Activated naive CD8-positive, alpha-beta T cell treated with anti-CD3 and anti-CD28 coated beads, Interleukin-2, amount 10 ng/mL, durations not matched to agents 7 days and 5 days (primary cell): ENCODE measurements at places on chromosomes 6 and 20. TPM values are rescaled to one million over a fixed set of nuclear protein-coding genes. Genes with fewer than 3 reads are reported as not detected.

Gene EDN3
- 0.39 TPM for total RNA-seq

Gene SPO11
- not detected for total RNA-seq

DNA sequence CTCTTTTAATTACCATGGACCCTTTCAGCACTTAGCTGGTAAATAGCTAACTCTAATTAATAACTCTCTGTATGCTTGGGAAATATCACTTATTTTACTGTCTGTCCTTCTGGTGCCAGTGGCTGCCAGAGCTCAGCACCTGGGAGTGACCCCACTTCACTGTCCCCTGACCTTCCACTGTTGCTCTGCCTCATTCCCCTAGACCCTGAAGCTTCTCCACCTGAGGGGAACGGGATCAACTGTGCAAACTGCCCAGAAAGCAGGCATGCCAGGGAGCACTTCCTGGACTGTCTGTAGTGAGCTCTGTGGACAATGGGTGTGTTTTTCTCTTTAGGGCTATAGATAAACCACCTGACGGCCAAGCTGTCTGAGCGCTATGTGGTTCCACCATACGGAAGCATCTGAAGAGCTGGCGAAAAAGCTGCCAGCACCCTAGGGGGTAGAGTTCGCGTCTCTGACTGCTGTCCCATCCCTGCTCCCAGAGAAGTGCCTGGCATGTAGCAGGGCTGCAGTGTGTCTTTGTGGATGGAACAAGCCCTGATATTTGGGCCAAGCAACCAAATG, 106.3 kb upstream of the FOXA2 start:
- DNase-seq: no peak

- no peak for DNase-seq
Measured at GRCh38 chr20:18403269-18403668, 63.6 kb downstream of the DZANK1 start.

DNA sequence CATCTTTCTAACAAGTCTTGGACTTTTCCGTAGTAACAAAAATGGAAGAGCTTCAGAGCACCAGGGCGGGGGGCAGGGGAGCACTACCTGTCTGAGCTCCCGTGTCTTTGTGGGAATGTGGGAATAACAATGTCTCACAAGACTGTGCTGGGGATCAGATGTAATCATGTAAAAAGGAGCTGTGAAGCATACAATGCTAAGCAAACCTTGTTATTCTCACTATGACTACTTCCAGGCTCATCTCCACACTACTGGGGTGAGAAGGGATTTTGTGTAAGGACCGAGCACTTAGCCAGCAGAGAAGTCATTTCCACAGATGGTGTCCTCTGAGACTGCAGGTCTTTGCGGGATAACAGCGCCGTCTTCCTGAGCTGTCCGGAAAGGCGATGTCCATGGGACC, 27.1 kb downstream of the PRR18 start:
- no peak for DNase-seq

Gene NKAPL
- total RNA-seq: not detected

GRCh38 chr20:62025832-62026563, 39.7 kb downstream of the TAF4 start:
- no peak for DNase-seq

GRCh38 chr6:44058617-44059358, 68.5 kb downstream of the MRPL14 start:
- DNase-seq: no peak

GRCh38 chr6:44390158-44390683, 2.7 kb downstream of the CDC5L start:
- no peak for DNase-seq

DNA sequence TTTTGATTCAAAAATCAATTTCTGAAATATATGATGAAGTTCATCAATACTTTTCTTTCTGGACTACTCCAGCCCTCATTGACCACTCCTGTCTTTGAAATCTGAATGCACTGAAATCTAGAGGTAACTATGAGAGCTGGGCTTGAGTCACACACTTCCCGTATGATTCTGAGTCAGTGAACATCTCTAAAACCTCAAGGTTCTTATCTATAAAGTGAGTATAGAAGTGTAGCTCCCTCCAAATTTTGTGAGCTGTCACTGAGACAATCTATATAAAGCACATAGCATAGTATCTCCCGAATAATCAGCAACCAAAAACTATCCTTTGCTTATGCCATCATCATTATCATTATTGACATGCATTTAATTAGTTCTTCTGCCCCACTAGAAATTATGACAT, 182.4 kb downstream of the TSHZ2 start:
- no peak for DNase-seq

- no peak for DNase-seq
Measured at GRCh38 chr6:39416728-39417127, 94.2 kb upstream of the KCNK16 start.

DNA sequence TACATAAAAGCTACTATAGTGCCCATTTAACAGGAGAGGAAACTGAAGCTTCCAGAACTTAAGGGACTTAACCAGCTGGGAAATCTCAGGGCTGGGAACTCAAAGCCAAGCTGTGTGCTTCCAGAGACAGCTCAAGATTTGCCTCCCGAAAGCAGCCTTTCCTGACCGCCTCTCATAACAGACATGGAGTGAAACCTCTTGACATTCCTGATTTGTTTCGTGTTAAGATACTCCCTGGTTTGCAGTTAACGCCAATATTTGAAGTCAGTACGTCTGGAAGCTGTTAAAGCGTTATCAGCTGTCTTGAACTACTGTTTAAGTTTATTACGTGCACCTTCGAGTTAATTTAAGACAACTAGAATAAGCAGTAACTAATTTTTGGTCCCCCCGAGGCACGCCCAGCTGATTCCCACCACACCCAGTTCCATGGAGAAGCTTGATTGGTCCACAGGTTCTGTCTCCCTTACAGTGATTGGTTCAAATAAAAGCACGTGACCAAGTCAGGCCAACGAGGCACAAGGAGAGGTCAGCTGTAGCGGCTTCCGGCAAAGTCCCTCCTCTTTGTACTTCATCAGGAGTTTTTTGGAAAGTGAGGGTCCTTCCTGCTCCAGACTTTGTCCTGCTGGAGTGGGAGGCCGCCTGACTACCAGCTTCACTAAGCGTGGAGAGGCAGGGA, 8.9 kb upstream of the TCP11 start:
- no peak for DNase-seq

Gene RIPOR3
- not detected for total RNA-seq

GRCh38 chr20:48716541-48716940, 111.3 kb downstream of the PREX1 start:
- DNase-seq: peak; percentile 37

Gene VSX1
- not detected for total RNA-seq

DNA sequence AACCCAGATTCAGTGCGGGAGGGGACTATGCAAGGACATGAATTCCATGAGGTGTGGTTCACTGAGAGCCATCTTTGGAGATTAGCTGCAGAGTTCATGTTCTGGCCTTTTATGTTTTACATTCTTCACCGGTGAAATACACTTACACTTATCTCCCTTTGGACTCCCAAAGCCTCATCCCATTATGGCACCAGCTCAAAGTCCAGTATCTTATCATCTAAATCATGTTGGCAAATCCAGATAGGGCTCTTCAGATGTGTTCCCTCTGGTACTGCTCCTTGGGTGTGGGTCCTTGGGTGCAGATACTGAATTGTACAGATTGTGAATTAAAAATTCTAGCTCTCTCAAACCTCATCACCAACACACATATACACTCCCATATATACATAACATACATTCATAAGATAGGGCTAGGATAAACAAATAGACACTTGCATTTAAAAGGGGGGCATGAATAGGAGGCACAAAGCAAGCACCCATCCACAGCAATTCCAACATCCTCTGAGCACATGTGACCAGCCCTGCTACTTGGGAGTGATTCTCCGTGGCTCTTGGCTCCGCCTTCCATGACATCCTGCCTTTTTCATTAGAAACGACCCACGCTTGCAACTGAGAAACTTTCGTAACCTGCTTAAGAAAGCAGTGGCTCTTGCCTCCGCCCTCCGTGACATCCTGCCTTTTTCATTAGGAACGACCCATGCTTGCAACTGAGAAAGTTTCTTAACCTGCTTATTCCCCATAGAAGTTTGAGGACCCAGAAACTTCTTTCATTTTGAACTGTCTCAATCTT, 53.6 kb upstream of the LRRC1 start:
- no peak for DNase-seq

- DNase-seq: no peak
Measured at GRCh38 chr20:37540001-37540400, 12.3 kb upstream of the BLCAP start.

DNA sequence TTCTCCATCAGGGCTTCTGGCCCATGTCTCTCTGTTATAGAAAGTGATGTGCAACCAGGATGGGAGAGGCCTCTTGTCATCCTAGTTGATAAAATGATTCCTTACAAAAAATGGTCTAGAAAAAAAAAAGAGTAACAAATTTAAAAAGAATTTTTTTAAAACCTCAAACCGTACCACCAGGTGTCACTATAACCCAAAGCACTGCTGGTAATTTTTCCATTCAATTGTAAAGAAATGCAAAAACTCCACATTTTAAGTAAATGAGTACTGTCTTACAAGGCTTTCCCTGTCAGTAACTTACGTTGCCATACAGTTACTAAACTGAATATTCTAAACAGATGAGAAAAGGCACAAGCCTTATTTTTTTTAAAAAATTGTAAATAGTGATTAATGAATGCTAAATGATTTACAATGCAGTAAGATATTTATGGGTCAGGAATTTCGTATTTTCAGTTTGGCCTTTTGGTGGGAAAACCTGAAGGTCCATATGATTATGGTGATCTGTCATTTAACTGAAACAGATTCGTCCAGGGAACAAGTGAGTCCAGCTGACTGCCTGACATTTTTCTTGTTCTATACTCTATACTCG, 95.4 kb downstream of the OGFRL1 start:
- no peak for DNase-seq

Gene AFG1L
- total RNA-seq: 4.9 TPM

DNA sequence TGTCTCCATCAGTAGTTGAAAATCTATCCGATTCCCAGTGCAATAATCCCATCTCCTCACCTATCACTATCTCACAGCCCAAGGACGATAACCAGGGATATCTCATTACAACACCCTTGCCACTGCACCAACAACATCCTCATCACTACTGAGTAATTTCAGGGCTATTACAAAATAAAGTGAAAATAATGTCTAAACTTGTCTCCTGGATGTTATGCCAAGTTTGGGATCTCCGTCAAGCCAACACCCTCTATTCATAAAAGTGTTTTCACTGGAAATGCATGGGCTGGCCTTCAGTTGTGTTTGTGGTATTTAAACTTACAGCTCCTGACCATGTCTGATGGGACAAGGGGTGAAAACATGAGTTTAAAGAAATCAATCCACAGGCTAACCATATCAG, 42.0 kb upstream of the STMND1 start:
- no peak for DNase-seq

GRCh38 chr6:111580401-111580800, 25.3 kb downstream of the TRAF3IP2 start:
- DNase-seq: no peak

Gene BACH2
- 65.8 TPM for total RNA-seq

GRCh38 chr20:48190757-48191156, 405.5 kb upstream of the SULF2 start:
- no peak for DNase-seq

Gene ADAT2
- 27.0 TPM for total RNA-seq

- DNase-seq: no peak
Measured at GRCh38 chr6:83872386-83873118, 13.1 kb downstream of the CYB5R4 start.

DNA sequence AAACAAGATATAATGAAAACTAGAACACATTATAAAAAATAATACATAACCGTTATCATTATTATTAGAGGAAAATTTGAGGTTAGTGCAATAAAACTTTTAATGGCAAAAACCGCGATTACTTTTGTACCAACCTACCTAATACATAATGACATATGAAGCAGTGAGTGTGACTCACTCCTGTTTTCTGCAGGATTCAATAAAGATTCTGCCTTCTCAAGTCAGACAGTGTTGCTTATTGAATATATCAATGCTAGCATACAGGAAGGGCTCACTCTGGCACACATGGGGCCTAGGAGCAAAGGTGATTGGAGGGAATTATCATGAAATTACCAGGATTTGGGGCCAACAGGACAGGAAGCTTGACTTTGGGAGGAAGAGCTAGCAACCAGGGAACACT, 230.8 kb upstream of the CEP162 start:
- DNase-seq: no peak

Gene PROKR2
- not detected for total RNA-seq

GRCh38 chr6:119303164-119303887, 46.2 kb downstream of the MAN1A1 start:
- no peak for DNase-seq

DNA sequence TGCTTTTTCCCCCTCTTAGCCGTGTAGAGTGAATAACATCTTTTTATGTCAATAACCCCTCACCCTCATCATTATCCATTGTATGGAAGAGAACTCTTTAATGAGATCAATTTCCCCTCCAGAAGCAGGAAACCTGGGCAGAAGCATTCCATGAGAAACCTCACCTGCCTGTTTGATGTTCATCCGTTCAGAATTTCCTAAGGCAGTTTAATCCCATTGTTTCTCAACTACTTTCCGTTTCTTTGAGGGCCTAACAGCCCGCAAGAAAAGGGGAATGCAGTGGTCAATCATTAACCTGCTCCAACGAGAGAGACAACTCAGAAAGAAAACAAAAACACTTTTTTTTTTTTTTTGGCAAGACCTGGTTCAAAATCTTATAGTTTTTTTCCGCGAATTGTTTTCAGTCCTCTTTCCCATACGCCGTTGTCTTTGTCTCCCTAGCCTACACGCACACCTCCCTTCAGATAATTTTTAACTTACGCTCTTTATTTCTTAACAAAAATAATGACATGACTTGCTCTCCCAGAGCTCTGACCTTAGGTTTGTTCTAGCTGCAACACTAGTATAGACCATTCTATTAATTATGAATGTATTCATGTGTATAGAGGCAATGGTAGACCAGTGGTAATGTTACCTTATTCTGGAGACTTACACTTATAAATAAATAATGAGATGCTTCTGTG, 25.6 kb upstream of the ID4 start:
- no peak for DNase-seq

GRCh38 chr6:40359808-40360207, 227.4 kb downstream of the LRFN2 start:
- no peak for DNase-seq

- DNase-seq: no peak
Measured at GRCh38 chr20:58059260-58059544, 169.3 kb downstream of the ANKRD60 start.

GRCh38 chr6:134850721-134851305, 99.1 kb downstream of the ALDH8A1 start:
- DNase-seq: no peak

GRCh38 chr6:81562169-81562568, 190.3 kb downstream of the TENT5A start:
- DNase-seq: no peak

- DNase-seq: no peak
Measured at GRCh38 chr6:156545931-156546330, 231.2 kb upstream of the ARID1B start.

DNA sequence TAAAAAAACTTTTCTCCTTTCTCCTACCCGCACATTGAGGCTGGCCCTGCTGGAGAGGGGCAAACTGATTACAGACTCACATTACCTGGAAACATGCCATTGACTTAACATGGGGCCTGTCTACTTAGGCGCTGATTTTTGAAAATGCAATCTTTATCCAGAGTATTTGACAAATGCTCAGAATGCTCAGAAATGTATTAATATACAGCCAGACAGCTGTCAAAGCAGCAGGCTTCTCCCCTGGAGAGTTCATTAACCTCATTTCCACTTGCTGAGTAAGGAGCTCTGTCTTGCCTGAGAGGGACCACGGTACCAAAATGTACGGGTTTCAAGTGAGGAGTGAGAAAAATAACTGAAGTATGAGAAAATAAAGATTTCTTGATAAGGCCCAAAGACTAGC, 95.7 kb downstream of the PAX1 start:
- no peak for DNase-seq

- DNase-seq: no peak
Measured at GRCh38 chr20:62299666-62300236, 3.0 kb upstream of the ADRM1 start.
